SHP77 treated with DMSO at 0.1 percent for 48 hours (cell line): ENCODE measurements at places on chromosomes 4 and X.

- DNase-seq = no peak
Observed at GRCh38 chr4:27189683-27190082, 329.0 kb downstream of the STIM2 start.

DNA sequence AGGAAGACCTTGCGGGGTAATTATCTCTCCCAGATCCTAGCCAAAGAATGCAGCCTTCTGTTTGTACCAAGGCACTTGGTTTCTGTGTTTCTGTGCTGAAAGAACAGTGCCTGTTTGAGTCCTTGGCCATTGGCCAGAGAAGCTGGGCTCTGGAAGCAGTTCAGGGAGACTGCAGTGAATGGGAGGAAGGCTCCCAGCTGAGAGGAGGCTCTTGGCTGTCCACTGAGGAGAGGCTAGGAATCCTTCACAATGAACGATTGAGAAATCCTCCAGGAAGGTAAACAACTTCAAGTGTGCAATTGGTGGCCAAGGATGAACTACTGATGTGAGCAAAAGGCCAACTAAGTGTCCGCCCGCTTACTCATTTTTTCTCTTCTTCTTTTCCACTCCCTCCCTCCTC, 61.3 kb downstream of the HS3ST1 start:
- no peak for DNase-seq

GRCh38 chr4:41866799-41867677, 68.2 kb upstream of the TMEM33 start:
- DNase-seq = no peak

- peak; percentile 48 for DNase-seq
Observed at GRCh38 chr4:55545641-55546505, 836 bp downstream of the CLOCK start.

- no peak for DNase-seq
Observed at GRCh38 chrX:46531442-46531841, 13.8 kb downstream of the ZNF674 start.

GRCh38 chr4:955931-956381, 17.4 kb downstream of the DGKQ start:
- DNase-seq = no peak

DNA sequence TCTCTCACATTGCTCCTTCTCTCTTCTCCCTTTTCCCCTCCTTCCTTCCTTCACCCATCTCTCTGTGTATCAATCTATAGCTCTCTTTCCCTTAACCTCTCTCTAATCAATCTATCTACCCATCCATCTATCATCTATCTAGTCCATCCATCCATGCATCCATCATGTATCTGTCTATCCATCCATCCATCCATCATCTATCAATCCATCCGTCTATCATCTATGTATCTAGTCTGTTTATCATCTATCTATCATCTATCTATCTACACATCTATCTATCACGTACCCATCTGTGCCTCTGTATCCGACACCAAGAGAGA, 307.5 kb downstream of the DHRSX start:
- DNase-seq = no peak

- DNase-seq = no peak
Observed at GRCh38 chr4:85496933-85497332, 22.0 kb downstream of the ARHGAP24 start.

- DNase-seq = no peak
Observed at GRCh38 chr4:111066447-111066846, 443.6 kb upstream of the PITX2 start.

GRCh38 chr4:24055623-24056022, 165.8 kb upstream of the PPARGC1A start:
- no peak for DNase-seq

- DNase-seq = no peak
Observed at GRCh38 chr4:109313168-109314133, 11.0 kb upstream of the COL25A1 start.

DNA sequence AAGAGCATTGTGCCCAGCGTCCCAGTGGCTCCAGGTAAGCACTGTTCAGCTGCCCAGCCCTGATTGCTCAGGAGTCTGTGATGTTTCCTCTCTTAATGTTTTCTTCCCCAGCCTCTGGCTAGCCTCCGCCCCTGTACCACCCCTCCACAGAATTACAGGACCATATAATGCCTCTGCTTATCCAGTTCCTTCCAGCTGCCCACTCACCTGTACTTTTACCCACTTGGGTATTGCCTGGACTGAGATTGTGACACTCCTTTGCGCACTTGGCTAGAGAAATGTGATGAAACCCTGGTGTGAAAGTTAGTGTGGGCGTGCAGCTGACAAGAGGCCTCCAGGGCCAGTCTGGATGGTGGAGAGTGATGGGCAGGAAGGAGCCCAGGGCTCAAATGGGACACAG, at the start of gene AWAT2:
Gene AWAT2 (minus strand): TSS at position 14 of the 400 bp plus-strand sequence. CDS start 6 bp downstream, at position 8.
- DNase-seq = no peak

GRCh38 chr4:145181091-145181501, 707 bp upstream of the OTUD4 start:
- DNase-seq = no peak

GRCh38 chrX:23376581-23376980, 41.9 kb downstream of the PTCHD1 start:
- DNase-seq = no peak

DNA sequence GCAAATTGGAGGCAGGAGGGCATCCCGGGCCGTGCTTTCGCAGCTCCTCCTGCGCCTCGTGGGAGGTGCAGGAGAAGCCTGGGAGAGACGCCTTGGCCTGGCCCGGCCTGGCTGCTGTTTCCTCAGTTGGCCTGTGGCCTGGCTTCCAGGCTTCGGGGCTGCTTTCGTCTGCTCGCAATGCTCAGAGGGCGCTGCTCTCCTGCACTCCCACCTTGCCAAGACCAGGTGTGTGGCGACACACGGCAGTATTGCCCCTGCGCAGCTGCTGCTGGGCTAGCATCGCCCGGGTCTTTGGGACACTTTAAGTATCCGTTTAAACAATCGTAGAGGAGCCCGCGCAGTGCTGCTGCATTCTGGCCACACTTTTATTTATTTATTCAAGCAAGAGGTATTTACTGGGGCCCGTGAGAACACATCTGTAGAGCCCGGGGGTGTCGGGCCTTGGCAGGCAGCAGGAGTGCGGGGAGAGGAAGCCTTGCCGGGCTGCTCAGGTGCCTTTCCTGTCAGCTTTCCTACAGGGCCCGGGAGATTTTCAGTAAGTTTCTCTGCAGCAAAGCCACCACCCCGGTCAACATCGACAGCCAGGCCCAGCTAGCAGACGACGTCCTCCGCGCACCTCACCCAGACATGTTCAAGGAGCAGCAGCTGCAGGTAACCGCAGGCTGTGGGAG, 26.2 kb upstream of the HGFAC start:
- no peak for DNase-seq

DNA sequence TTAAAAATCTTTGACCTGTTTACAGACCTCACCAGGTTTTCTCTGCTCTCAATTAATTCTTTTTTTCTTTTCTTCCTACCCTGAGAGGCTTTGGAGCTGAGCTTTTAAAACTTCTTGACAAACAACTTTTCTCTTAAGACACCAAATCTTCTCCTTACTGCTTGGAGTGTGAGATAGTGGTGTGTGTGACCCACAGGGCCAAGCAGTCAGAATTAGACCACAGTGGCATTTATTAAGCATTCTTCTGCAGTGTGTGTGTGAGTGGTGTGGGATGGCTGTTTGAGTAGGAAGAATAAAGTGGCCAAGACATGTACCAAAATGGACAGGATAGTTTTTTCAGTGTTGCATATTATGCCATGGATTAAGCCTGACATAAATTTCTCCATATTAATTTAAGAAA, 665.1 kb downstream of the RAPGEF2 start:
- DNase-seq = no peak

GRCh38 chr4:128283071-128283470, 4.5 kb downstream of the PGRMC2 start:
- DNase-seq = no peak

GRCh38 chr4:143337600-143338287, 1.1 kb downstream of the GAB1 start:
- DNase-seq = no peak

- peak; percentile 8 for DNase-seq
Observed at GRCh38 chrX:148049441-148049840, 68.3 kb downstream of the FMR1NB start.

DNA sequence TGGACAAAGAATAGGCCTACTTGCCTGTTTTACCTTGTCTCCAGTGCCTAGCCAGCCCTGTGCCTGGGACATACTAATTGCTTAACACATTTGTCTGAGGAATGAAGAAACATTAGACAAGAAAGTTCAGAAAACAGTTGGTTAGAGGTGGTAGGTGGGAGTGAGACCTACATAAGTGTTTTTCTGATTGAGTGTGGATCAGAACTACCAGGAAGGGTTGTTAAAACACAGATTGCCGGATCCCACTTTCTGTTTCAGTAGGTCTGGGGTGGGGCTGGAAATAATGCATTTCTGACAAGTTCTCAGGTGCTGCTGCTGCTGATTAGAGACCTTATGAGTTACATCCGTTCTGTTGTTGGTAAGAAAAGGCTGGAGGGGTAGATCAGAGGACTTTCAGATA, 5.7 kb upstream of the JADE1 start:
- DNase-seq = no peak

DNA sequence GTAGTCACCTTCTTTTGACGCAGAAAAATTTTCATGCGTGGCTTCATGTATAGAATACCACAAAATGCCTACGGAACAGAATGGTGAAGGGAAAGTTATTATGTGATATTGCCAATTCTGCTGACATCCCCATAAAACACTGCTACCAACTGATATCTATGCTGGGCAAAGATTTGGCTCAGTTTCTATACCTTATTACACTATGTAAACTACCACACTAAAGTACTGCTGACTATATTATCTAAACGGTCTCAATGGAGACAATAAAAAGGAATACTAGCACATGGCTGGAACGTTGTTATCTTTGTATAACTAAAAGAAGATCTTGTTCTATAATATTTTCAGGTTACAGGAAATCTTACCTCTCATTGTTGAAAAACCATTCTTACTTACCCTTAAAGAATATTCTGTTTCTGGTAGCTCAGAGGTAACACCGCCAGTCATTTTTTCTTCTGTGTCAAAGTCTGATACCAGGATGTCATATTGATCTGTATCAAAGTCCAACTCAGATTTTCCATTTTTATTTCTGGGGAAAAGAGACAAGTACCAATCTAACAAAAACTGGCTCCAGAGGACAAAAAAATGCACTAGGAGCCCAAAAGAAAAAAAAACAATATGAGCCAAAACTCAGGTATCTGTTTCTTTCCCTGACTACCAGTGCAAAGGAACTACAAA, 18.9 kb downstream of the MORC4 start:
- no peak for DNase-seq

DNA sequence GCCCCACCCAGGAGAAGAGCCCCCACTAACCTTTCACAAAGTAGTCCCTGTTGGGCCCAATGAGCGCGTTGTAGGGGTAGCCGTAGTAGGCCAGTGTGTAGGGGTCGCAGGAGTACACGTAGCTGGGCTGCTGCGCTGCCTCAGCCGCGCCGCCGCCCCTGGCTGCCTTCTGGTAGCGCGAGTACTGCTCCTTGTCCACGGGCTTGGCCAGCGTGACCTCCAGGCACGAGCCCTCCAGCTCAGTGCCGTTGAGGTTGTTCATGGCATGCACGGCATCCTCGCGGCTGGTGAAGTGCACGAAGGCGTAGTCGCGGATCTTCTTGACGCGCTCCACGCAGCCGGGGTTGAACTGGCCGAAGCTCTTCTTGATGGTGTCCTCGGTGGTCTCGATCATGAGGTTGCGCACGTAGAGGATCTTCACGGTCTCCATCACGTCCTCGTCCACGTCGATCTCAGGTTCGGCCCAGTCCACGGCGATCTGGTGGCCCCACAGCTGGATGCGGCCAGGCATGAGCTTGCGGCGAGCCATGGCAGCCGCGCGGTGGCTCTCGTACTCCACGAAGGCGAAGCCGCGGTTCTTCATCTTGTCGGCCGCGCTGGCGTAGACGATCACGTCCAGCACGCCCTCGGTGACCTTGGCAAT, 102.7 kb downstream of the CHRNA9 start:
- no peak for DNase-seq

DNA sequence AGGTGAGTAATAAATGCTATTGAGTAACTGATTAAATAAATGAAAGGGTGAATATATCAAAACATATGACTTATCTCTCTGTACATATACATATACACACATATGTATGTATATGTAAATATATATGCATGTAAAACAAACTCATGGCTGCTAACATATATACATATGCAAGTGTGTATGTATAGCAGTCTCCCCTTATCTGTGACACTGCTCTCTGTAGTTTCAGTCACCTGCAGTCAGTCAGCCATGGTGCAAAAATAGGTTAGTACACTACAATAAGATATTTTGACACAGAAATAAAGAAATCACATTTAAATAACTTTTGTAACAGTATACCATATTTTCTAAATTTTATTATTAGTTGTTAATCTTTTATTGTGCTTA, 467.4 kb downstream of the EPHA5 start:
- no peak for DNase-seq

DNA sequence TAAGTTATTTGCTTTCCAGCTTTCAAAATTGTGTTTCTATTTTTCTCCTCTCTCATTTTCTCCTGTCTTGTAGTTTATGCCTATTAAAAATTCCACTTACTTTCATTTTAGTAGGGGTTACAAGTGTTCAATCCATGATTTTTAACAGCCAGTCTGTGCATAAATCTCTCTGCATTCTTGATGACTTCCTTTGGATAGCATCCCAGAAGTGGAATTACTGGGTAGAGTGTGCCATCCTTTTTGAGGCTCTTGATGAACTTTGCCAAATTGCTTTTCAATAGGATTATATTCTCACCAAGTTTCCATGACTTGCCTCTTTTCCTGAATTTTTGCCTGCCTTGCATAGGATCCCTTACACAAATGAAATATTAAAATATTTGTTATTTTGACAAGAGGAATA, 58.5 kb downstream of the DIPK2B start:
- no peak for DNase-seq

GRCh38 chr4:126526335-126526734, 1106.4 kb upstream of the INTU start:
- DNase-seq = no peak

DNA sequence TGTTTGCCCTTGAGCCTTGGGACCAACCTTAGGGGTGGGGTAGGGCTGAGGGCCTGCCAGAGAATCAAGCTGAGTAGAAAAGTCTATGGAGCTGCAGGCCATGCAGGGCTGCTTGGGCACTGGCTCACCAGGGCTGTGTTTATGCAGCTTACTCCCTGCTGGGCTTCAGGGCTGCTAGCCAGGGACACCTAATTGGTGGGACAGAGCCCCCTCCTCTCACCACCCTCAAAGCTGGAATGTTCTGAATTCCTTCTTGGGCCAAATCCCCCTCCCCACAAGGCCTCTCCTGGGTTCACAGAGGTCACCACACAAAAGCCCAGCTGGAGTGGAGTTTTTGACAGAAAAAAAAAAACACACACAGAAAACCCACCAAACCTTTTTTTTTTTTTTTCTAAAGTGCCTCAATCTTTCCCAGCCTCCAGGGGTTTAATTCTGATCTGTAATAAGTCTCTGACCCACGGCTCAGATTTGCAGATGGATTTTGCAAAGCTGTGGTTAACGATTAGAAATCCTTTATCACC, at the start of gene CLDN2:
Gene CLDN2 (plus strand): TSS at position 471 of the 521 bp plus-strand sequence. CDS start 7,827 bp downstream, outside the sequence.
- DNase-seq = no peak

GRCh38 chr4:169054879-169055278, 44.8 kb upstream of the CBR4 start:
- DNase-seq = no peak

DNA sequence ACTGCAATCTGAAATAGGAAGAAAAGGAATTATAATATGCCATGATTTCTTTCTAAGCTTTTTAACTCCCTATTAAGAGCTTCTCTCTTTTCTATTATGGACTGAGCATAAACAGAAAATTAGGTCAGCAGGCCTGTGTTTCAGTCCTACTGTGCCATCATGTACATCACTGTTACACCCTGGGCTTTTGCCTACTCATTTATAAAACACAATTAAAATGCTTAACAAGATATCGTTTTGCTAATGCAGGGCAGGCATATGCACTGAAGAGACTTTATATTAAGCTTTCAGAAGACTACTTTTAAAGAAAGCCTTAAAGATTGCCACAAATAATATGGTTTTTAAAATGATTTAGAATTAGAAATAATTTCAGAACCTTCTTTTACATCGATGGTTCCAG, 828 bp upstream of the BBS12 start:
- no peak for DNase-seq
